Right renal pelvis (tissue), 4 donors: ENCODE measurements at places on chromosomes 2 and 18.

DNA sequence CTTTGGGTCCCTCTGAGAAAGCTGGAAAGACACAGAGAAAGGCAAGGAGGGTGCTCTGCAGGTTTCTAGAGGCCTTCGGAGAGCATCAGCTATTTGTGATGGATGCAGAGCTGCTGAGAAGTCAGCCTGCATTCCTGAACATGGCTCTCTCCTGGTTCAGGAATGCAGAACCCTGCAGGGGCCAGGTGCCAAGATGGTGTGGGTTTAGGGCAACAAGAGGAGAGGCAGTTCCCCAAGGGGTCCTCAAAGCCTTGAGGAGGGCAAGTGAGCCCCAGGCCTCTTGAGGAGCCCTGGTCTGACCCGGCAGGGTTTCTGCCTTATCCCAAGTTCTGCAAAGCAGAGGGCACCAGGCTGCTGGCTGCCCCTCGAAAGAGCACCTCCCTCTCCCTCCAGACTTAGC, 93.3 kb downstream of the HS1BP3 start:
- DNase-seq: no peak

DNA sequence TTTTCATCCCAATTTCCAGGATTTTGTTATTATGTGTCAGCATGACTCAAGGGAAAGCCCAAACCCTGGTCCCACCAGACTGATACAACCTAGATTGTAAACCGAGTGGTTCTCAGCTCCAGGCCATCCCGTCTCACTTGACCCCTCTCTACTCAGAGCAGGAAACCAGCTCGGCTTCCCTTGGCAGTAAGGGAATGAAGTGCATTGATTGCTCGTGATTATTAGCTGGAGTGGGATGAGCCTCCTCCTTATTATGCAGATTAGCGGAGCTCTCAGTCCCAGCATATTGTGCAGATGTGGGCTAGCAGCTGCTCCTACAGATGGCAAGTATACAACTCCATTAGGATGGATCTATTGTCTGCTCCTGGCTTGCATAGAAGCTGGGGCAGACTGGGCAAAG, 167.6 kb downstream of the LNPK start:
- DNase-seq: no peak

GRCh38 chr2:30492185-30492584, 45.1 kb downstream of the LCLAT1 start:
- no peak for DNase-seq

DNA sequence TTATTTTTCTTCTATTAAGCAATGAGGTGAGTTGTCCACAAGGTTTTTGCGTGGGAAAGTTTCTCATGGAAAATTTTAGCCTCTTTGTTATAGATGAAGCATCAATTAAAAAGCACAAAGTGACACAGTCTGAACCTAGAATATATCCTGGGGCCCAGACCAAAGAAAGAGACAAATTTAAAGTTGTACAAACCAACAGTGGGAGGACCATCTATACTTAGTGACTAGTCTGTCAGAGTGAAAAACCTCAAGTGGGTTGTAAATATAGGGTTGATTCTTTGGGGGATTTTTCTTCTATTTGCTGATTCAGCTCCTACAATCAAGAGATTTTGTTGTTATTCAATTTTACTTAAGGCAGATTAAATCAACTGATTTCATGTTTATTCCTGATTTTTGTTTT, 256.2 kb downstream of the SATB2 start:
- DNase-seq: no peak
